ENCODE measurements at places on chromosomes 5 and 9. TPM values are rescaled to one million over a fixed set of nuclear protein-coding genes. Genes with fewer than 3 reads are reported as not detected.

The LECT2 gene
- polyA plus RNA-seq = not detected

The THBS4 gene
- 1.8 TPM for polyA plus RNA-seq

The FIBCD1 gene
- not detected for polyA plus RNA-seq

The PDE6A gene
- polyA plus RNA-seq = not detected

The WNT8A gene
- polyA plus RNA-seq = not detected

The CD74 gene
- 1,887 TPM for polyA plus RNA-seq

The ENC1 gene
- 5.3 TPM for polyA plus RNA-seq

The CDX1 gene
- 0.39 TPM for polyA plus RNA-seq

The MIER3 gene
- polyA plus RNA-seq = 4.7 TPM

The NFIB gene
- polyA plus RNA-seq = 15.6 TPM

The NUTM2F gene
- polyA plus RNA-seq = not detected

The C5orf58 gene
- polyA plus RNA-seq = not detected

The RANBP17 gene
- 2.0 TPM for polyA plus RNA-seq

The TGFBI gene
- 36.4 TPM for polyA plus RNA-seq

The ANKHD1 gene
- polyA plus RNA-seq = 26.4 TPM

The PCDHA9 gene
- not detected for polyA plus RNA-seq

The PFN3 gene
- polyA plus RNA-seq = not detected

The SURF2 gene
- polyA plus RNA-seq = 61.2 TPM

The SLC6A7 gene
- not detected for polyA plus RNA-seq

The DMRTA1 gene
- polyA plus RNA-seq = 2.6 TPM

The LCN9 gene
- not detected for polyA plus RNA-seq

The SMU1 gene
- polyA plus RNA-seq = 12.8 TPM

The ARRDC1 gene
- polyA plus RNA-seq = 42.3 TPM

The TAF11L5 gene
- polyA plus RNA-seq = not detected

The PCDHA11 gene
- polyA plus RNA-seq = 0.77 TPM

The LHFPL2 gene
- polyA plus RNA-seq = 1.8 TPM

The IL13 gene
- not detected for polyA plus RNA-seq

The SLC34A1 gene
- polyA plus RNA-seq = 211 TPM
